ENCODE measurements at places on chromosomes 12 and 14.

DNA sequence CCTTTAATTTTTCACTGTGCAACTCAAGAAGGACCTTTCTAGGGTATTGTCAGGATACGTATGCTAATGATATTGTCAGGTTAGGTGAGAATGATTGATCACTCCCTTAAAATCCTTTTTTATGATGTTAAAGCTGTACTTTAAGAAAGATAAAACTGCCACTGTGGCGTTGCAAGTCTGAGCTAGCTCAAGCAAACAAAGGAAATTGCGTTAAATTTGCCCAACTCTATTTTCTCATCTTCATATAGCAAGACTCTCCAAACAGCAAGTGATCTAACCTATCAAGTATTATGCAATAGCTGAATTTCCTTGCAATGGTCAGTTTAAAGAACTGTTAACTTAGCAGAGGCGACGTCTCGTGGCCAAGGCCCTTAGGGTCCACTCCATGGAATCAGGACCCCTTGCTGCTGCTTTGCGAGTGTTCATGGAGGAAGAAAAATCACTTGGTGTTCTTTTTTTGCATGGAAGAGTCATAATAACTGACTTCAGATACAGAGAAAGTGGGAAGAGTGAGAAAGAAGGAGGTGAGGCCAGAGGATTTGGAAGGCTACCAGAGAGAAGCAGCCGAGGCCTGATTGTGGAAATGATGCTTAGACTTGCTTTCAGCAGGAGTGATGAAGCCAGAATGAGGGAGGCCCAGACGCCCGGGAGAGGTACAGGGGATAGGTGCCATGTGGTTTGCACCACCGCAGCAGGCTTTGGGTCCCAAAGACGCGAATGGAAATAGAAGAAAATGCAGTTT lies 2.5 kb downstream of the TRAF3 start:
- DNase-seq, result no peak

GRCh38 chr14:68948686-68949600 lies 30.2 kb downstream of the ACTN1 start:
- DNase-seq, result no peak

DNA sequence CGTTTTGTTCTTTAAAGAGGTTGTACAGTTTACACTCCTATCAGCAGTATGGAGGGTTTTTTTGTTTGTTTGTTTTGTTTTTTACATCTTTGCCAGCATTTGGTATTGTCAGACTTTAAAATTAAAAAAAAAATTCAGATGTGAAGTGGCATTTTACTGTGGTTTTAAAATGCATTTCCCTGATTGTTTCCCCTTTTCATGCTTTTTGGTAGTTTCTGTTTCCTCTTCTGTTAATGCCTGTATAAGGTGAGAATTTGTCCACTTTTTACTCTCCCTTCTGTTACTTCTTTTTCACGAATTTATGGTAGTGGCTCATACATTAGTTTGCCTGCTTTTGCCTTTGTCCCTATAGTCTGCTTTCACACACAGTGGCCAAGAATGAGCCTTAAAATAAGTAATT lies 36.6 kb downstream of the MNAT1 start:
- DNase-seq, result no peak

- DNase-seq, result no peak
Observed at GRCh38 chr14:24136684-24137528, 912 bp downstream of the PSME1 start.

GRCh38 chr12:118375348-118375747 lies 1.0 kb upstream of the SUDS3 start:
- no peak for DNase-seq

DNA sequence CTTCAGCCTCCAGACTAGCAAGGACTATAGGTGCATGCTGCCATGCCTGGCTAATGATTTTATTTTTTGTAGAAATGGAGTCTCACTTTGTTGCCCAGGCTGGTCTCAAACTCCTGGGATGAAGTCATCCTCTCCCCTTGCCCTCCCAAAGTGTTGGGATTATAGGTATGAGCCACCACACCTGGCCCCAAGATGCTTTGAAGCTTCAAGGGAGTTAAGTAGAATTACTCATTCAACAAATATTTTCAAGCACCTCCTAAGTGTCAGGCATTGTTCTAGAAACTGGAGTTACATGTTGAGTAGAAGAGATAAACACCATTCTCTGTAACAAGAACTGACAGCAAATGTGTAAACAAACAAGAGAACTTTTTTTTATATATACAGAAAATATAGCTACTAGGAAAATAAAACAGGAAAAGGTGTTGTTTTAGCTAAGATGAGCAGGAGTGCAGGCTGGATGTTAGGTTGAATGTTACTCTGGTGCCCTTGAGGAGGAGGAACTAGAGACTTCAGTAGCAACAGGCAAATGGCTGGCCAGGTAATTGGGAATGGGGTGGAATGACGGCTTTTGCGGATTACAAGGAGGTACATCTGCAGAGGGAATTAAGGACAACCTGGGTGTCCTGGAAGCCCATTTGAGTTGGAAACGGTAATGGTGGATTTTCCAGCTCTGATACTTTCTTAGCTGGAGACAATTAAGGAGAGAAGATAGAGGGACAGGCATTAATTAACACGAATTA lies 32.0 kb upstream of the CFAP54 start:
- no peak for DNase-seq

DNA sequence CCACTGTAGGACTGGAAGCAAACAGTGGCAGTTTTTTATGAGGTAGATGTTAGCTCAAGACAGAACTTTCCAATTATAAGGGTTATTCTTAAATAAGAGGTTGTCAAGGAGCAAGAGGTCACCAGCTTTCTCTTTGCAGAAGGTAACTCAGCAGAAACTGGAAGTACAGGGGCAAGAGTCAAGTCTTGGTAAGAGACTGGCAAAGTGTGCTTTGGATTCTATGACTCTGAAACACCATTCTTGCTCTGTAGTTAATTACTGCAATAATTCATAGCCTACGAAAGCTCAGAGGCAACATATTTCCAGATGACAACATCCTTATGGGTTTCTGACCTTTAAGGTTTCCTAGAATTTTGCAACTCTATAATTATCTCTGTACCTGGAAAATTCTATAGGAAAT lies 51.3 kb downstream of the RMST start:
- no peak for DNase-seq

GRCh38 chr14:90962505-90963109 lies 97.8 kb downstream of the RPS6KA5 start:
- no peak for DNase-seq

DNA sequence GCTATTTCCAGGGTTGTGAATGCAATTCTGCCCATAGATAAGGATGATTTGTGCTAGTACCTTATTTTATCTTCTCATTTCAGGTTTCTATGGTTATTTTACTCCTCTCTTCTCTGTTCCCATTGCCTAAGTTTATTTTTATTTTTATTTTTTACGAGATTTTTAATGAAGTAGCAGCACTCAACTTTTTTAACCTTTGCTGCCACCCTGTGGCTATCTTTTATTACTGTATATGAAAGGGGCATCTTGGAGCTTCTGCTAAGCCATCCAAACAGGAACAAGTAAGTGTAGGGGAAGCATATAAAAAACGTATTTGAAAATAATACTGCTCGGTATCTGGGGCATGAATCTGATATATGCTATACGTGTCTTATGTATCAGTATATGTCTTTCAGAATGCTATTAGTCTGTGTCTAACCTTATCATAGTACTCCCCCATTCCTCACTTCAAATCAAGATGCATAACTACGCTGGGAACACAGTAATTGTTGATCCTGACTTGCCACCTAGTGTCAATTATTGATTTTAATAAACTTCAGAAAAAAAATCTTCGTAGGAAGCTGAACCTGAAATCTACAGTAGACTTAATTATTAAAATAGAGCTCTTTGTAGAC lies 60.3 kb downstream of the KLRG1 start:
- DNase-seq, result peak; percentile 25

DNA sequence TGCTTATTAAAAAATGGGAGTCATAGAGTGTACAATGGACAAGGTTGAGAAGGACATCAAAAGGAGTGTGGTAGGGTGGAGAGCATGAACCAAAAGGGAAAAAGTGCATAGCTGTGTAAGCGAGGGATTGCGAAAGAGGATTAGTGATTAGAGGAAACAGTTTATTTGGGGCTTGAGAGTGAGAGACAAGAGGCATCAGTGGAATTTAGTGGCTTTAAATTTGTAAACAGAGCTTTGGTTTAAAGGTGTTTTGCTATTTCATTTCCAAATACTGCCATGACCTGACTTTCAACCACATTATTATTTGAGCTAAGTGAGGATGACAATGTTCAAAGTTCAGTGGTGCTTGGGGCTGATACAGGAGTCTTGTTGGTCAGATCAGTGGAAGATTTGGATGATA lies 53.4 kb downstream of the SLC16A7 start:
- no peak for DNase-seq

All from HEK293T (cell line).